ENCODE measurements at places on chromosomes 4 and X. TPM values are rescaled to one million over a fixed set of nuclear protein-coding genes. Genes with fewer than 3 reads are reported as not detected.

Gene HERC6
- total RNA-seq, result 4.7 TPM

Gene FATE1
- not detected for total RNA-seq

Gene SUPT20HL2
- not detected for total RNA-seq

Gene FGF13
- total RNA-seq, result 0.27 TPM

Gene POU4F2
- total RNA-seq, result not detected

Gene CXXC4
- total RNA-seq, result 0.36 TPM

Gene IL3RA
- total RNA-seq, result 10.1 TPM

Gene PABPC1L2A
- total RNA-seq, result not detected

Gene PPARGC1A
- not detected for total RNA-seq

Gene MAGEB1
- not detected for total RNA-seq

Gene TDO2
- total RNA-seq, result not detected

Gene VCX3B
- total RNA-seq, result not detected

Gene NLGN3
- total RNA-seq, result 0.13 TPM

Gene PPP2R2C
- total RNA-seq, result under 0.01 TPM

Gene SLIT2
- total RNA-seq, result 54.1 TPM

Gene S100G
- not detected for total RNA-seq

Gene CT47B1
- total RNA-seq, result not detected

Gene GNRHR
- total RNA-seq, result not detected

Gene PAGE5
- total RNA-seq, result not detected

Gene ZCCHC18
- total RNA-seq, result 1.7 TPM

Data from thoracic aorta endothelial cell (primary cell).